ENCODE measurements at places on chromosomes 3 and 15.

GRCh38 chr3:58539626-58540025 is 2.6 kb upstream of the ACOX2 start:
- DNase-seq, result no peak

DNA sequence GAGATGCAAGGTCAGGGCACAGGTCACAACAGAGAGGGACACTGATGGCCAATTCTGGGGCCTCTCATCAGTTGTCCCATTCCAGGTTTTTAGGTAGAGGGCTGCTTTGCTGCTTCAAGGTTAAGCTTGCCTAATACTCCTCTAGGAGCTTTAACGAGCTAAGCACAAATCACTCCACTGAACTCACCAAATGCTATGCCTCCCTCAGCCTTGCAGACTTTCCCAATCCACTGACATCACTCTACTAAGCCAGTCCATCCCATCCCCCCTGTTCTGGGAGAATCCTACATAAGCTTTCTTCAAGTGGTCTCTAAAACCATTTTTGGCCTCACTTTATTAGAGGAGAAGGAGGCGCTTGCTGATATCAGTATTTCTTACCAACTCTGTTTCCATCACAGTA is 24.8 kb upstream of the PDCD6IP start:
- no peak for DNase-seq

GRCh38 chr3:171838218-171838720 is 4.9 kb upstream of the TMEM212 start:
- DNase-seq, result peak; percentile 78

- no peak for DNase-seq
Measured at GRCh38 chr3:43117257-43117656, 11.4 kb upstream of the POMGNT2 start.

DNA sequence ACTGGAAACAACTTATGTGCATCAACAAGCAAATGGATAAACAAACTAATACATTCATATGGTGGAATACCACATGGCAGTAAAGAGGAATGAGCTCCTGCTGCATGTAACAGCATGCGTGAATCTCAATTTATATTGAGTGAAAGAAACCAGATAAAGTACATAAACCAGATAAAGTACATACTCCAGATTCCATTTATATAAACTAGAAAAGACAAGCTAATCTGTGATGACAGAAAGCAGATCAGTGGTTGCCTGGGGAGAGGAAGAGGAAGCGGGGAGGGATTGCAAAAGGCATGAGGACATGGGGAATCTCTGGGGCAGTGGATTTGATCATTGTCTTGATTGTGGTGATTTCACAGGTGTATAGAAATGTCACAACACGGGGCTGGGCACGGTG is 34.2 kb downstream of the LIMD1 start:
- DNase-seq, result no peak

- DNase-seq, result no peak
Measured at GRCh38 chr15:77901921-77902750, 175.4 kb downstream of the TBC1D2B start.

DNA sequence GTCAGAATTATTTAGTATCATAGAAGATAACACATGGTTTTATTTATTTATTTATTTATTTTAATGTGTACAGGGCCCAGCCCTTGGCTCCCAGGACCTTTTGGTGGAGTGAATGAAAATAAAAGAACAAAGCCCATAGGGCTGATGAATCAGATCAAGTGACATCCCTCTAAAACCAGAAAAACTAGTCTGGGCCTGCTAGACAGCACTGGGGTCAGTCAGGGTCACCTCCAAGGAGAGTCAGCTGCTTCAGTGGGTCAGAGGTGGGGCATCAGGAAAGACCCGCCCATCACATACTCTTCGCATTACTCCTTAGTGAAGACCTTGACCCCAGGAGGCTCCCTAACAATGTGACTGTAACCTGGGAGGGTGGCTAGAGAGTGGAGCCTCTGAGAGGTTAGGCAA is 12.8 kb downstream of the PPCDC start:
- DNase-seq, result no peak

DNA sequence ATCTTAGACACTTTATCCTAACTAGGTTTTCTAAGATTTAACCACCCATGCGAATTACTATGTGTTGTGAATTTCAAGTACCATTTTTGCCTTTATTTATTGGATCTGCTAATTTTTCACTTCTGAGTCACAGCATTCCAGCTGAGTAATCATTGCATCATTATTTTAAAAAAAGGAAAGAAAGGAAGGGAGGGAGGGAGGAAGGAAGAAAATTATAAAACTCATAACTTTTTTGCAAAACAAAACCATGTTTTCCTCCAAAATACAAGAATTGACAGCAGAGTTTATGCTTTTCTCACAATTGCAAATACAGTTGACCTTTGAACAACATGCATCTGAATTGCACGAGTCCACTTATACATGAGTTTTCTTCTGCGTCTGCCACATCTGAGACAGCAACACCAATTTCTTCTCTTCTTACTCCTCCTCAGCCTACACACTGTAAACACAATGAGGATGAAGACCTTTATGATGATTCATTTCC is 651.4 kb upstream of the NECTIN3 start:
- DNase-seq, result no peak

DNA sequence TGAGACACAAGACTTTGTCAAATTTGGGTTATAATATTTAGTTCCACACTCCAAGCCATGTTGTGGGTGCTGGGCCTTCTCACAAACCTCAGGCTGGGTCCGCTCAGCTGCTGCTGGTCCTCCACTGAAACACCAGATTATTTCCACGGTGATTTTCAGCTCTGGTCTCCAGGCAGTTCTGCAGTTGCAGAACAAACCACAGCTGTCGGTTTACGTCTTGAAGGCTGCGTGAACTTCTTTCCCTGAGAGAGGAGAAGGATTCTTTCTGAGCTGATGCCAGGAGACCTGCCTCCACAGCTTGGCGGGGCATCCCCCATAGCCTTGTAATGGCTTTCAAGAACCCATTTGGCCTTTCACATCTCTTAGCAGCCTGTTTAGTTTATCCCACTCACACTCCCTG is 16.2 kb downstream of the GALNT15 start:
- no peak for DNase-seq
